ENCODE measurements at places on chromosomes 7 and 10.

DNA sequence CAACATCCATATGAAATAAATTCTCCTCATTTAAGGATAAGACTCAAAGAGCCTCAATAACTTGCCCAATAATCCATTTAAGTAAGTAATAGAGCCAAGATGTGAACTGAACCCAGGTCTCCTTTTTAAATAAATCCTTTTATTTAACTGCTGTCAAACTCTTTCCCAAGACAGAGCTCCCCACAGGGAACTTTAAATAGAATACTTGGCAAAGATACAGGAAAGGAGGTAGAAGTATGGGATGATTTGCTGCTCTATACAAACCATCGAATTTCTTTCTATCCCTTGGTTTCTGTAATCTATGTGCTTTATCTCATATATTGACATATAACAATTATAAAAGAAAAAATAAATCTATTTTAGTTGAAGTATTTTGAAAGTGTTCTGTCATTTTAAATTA, 295.9 kb downstream of the CSTF2T start:
- no peak for DNase-seq

DNA sequence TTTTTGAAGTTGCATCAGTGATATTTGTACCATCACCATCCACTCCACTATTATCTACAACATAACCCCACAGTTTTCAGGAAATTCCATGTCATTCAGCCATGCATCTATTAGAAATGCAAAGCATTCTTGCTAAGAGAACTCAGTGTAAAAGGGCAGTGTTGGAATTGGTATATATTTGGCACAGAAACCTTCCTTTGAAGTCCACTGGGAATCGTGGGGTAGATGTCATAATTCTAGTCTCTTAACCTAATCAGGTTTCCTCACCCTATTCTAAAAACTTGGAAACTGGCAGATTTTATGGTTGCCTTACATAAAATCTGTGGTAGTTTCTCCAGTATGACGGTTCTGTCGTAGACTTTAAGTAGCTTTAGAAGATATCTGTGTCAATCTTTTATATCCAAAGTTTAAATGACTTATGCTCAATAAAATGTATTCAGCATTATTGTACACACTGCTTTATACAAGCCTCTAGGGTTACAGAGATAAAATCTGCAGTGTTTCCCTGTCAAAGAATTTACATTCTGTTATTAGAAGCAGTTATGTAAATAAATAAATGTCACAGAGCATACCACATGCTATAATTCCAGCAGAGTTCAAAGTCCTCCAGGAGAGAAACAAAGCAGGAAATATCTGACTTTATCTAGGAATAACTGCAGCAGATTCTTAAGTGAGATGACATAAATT, 704.4 kb upstream of the CELF2 start:
- DNase-seq: no peak

DNA sequence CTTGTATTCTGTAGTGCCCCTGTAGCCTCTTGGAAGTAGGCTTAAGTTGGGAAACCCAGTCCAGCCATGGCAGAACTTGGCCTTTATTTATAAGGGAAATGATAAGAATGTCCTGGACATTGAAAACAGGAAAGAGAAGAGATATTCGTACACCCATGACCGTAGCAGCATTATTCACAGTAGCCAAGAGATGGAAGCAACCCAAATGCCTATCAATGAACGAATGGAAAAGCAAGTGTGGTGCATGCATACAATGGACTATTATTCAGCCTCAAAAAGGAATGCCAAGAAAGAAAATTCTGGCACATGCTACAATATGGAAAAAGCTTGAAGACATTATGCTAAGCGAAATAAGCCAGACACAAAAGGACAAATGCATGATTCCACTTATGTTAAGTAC, 315.3 kb downstream of the CXCL12 start:
- no peak for DNase-seq

DNA sequence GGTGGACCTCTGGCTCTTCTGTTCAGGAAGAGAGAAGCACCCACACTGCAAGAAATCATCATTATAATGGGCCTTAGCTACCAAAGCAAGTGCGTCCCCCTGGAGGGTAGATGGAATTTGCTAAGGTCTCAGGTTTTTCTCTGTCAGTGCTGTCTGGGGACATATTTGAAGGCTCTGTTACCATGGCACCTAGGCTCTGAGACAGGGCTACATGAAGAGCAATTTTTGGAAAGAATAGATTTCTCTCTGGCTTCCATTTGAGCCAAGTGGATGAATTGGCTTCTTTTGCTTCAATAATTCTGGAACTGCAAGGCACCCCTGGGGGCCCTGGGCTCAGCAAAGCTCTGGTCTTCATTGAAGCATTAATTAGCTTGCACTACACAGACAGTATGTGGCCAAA, 349.1 kb upstream of the GALNT17 start:
- DNase-seq: no peak

DNA sequence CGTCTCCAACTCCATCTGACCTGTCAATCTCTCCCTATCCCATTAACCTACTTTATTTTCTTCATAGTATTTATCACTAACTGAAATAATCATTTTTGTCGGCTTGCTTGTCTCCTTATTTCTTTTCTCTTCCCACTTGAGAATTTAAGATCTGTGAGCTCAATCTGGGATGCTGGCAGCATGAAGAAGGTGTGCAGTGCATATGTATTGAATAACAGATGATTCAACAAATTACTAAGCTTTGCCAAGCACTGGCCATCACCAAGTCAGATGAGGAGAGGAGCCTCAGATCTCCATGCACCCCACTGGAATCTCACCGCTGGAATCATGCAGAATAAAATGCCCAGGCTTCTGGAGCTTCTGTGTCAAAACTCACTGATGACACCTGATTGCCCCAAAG, 47.6 kb upstream of the PPP1R3C start:
- DNase-seq: no peak

DNA sequence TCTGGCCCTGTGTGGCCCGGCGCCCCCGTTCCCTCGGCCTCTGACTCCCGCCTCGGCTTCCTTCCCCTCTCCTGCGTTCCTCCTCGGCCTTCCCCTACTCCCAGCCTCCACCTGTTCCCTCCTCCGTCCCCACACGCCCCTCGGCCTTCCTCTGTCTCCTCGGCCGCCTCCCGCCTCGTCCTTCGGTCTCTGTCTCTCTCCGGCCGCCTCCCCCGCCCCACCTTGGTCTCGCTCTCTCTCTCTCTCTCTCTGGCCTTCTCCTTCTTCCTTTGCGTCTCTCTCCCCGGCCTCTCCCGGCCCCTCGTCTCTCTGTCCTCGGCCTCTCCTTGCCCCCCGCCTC, 588 bp downstream of the GET4 start:
- no peak for DNase-seq

- DNase-seq: no peak
These were observed 185.3 kb downstream of the WDR11 start for GRCh38 chr10:121036431-121036830.

GRCh38 chr10:110109511-110109910, 97.9 kb upstream of the MXI1 start:
- no peak for DNase-seq

DNA sequence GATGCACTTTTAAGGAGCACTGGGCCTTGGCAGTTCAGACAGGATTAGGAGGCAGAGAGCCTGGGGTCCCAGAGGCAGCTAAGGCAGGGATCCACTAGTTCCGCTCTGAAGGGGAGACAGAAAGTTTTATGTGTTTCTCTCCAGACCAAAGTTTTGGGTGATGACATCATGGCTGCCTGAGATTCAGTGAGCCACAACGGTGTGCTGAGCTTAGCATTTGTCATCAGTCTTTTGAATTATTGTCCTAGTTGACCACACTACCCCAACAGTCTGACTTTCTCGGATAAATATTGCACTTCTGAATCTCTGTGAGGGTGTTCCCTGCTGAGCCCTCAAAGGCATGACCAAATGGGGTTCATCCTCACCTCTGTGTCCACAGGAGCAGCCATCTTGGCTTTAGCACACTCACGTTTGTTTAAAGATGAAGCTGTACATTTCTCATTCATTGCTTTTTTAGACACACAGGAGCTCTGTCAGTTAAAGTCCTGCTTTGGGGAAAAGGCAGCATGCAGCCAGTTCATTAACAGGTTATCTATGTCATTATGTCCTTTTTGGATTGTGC, 297.7 kb upstream of the LRGUK start:
- no peak for DNase-seq

DNA sequence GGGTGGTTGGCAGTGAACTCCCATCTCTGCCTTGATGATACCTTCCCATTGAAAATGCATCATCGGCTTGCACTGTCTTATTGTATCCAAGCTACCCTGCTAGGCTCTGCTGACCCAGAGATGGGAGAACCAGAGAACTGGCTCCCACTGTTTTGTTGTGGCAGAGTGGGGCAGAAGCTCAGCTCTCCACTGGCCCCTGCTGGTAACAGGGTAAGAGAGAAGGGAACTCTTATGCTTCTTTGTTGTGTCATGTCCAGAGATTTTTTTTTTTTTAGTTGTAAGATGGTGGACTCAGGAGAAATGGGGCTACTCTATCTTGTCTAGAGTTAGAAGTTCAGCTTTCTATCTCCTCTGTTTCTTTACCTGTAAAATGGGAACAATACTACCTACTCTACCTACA, 100.5 kb upstream of the SDK1 start:
- DNase-seq: no peak

- no peak for DNase-seq
These were observed 554.8 kb downstream of the SORCS1 start for GRCh38 chr10:106609470-106610266.

- no peak for DNase-seq
These were observed 8.1 kb downstream of the ADCY1 start for GRCh38 chr7:45582136-45582749.

- no peak for DNase-seq
These were observed 14.3 kb upstream of the NOM1 start for GRCh38 chr7:156935250-156935649.

- no peak for DNase-seq
These were observed 26.0 kb downstream of the RBM17 start for GRCh38 chr10:6114805-6115341.

DNA sequence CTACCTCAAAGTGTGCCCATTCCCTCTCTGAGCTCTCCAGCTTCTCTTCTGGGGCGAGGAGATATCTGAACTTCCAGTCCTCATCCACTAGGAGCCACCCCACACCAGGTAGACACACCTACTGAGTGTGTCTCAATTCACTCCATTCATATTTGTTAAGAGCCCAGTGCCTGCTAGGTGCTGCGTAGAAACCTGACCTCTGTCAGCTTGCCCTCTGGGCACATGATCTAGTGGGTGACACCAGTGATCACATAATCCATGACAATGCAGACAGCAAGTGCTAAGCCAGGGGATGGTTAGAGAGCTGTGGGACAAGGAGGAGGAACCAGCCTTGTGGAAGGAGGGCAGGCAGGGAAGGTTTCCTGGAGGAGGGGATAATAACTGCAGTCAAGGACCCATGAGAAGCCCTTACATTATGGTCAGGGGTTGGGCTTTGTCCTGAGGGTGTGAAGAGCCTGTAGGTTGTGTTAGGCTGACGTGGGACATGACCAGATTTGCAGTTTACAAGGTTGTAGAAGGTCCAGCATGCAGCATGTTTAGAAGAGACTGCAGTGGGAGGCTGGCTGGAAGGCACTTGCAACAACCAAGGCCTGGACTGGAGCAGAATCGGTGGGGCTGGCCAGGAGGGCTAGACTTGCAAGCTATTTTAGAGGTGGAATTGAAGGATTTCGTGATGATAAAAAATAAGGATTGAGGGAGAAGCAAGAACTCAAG, 81.8 kb downstream of the COL13A1 start:
- DNase-seq: no peak

- DNase-seq: no peak
These were observed 166.1 kb upstream of the TCERG1L start for GRCh38 chr10:131477457-131478121.

DNA sequence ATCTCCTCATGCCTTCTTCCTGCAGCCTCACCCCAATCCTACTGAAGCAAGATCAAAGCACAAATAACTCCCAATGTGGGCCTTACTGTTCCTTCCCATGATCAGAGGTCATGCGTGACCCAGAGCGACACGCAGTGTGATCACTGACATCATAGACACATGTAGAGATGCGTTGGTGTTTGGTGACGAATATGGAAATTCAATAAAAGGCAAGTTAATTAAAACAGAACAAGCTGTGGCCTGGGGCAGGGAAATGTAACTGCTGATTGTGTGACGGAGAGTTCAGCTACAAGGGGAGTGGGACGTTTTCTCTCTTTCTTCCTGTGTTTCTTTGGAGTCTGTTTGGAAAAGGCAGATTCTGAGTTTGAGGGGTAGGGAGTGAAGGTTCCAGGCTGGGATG, 34.8 kb upstream of the CARD11 start:
- no peak for DNase-seq

- no peak for DNase-seq
These were observed 21.3 kb downstream of the TBC1D12 start for GRCh38 chr10:94423627-94424026.

DNA sequence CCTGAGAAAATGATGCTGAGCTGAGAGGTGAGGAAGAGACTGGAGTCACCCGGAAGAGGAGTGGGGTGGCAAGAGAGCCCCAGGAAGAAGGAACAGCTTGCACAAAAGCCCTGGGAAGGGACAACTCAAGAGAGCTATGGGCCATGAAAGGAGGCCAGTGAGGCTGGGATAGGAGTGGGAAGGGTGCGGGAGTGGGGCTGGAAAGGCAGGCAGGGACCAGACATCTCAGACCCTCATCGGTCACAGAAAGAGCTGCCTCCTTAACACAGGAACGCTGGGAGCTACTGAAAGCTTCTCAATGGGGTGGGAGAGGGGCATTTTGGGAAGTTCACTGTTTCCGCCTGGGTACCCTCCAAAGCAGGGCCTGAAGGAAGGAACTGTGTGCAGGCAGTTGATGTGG, 122.0 kb upstream of the UNC5B start:
- DNase-seq: no peak

DNA sequence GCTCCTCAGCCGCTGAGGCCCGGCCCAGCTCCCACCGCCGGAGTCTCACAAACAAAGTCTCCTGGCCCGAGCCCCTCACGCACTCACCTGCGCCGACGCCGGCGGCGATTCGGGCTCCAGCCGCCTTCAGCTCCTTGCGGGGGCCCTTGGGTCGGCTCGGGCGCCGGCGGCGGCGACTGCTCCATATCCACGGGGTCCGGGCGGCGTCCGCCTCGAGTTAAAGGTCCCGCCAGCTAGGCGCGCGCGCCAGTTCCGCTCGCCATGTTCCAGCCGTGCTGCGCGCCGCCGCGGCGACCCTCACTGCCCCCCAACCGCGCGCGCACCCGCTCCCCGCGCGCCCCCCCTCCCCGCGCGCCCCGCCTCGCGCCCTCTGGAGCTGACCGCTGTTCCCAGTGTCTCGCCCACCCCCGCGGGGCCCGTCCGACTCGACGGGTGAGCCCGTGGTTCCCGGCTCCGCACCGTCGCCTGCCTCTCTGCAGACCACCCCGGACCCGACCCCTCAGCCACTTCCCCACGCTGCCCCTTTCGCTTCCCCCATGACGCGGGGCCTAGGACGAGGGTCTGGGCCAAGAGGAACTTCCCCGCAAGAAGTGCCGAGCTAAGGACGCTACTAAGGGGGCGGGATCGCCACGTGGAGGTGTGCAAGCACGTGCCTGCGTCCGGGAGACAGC, 396.1 kb downstream of the ZNF33B start:
- no peak for DNase-seq

Measured in T-cell (primary cell).